Activated T-cell treated with anti-CD3 and anti-CD28 coated beads, Interleukin-2, amount 50 U/mL, for 1 hour (primary cell): ENCODE measurements at places on chromosomes 1 and 21.

GRCh38 chr1:108007531-108007930 lies 42.6 kb upstream of the VAV3 start:
- DNase-seq: no peak

DNA sequence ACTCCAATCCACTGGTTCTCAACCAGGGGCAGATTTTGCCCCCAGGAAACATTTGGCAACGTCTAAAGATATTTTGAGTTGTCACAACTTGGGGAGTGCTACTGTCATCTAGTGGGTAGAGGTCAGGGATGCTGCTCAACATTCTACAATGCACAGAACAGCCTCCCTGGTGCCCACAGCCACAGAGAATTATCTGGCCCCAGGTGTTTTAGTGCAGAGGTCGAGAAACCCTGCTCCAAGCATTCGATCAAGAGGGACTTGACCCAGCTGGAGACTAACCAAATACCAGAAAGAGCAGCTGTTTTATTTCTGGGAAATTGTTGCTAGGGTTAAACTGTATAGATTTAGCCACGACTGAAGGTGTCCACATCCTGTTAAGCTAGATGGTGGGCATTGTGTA lies 19.2 kb downstream of the CD247 start:
- DNase-seq: no peak

DNA sequence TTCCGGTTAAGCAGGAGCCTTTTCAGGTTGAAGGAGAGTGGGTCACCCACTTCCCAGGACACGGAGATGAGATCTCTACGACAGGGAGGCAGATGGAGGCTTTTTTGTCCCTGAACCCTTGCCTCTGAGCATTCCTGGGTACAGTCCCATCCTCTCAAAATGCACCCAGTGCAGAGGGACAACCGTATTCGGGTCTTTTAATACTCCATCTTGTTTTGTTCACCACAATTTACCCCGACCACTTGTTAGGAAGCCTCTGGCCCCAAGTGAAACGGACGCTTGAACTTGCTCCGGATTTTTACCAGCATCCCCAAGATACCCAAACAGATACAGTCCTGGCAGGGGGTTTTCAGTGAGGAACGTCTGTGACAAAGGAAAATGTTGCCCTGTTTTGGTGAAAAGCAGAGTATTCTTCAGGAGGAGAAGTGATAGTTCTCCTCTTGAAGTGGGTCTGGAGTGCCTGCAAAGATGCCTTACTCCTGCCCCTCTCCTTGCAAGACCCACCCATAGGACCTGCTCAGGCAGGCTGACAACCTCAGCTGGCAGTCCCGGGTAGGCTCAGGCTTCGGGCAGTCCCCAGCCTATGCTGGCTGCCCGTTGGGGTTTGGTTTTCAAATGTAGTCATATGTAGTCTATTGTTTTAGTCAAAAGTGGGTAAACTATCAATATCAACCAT lies 669 bp upstream of the ARL8A start:
- DNase-seq: peak; percentile 35

DNA sequence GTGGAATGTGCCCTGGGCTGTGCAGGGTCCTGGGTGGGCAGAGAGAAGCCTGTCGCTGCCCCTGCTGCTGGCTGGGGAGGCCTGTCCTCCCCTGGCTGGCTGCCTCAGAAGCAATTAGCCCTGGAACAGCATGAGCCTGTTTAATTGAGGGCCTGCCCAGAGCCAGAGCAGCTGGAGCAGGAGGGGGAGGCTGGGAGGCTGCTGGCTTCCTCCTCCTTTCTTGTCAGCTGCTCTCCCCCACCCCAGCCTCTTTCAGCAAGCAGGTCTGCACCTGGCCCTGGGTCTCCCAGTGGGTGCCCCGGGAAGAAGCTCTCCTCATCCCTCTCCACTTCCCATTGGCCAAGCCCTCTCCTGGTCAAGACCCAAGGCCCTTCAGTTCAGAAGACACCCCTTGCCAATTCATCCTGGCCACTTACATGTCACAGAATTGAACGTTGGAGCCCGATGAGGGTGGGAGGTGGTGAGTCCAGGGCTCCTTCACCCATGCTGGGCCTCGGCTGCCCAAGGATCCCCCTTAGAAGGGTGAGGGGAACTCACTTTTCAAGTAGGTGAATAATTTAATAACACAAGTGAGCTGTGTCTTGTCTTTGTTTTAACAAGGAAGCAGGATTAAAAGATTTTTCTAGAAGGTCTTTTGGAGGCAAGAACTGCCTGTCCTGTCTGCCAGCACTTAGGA lies 13.2 kb downstream of the AMPD2 start:
- DNase-seq: no peak

GRCh38 chr1:200640963-200641401 lies 20.4 kb upstream of the KIF14 start:
- no peak for DNase-seq

- DNase-seq: no peak
Observed at GRCh38 chr1:177646757-177647730, 322.8 kb downstream of the SEC16B start.

DNA sequence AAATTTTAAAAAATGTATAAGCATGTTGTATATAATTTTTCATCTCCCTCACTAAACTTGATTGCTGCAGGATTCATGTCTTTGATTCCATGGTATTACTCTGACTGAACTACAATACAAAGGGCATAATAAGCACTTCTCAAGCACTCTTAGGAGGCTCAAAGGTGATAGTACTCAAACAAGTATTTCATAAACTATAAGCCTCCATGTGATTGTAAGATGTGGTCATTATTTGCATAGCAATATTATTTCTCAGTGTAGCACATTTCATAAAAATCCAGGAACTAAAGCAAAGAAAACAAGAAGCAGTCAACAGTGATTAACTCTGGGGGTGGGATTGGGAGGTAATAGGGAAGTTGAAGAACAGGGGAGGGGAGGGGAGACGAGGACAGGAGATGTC lies 106.2 kb upstream of the DPT start:
- no peak for DNase-seq

DNA sequence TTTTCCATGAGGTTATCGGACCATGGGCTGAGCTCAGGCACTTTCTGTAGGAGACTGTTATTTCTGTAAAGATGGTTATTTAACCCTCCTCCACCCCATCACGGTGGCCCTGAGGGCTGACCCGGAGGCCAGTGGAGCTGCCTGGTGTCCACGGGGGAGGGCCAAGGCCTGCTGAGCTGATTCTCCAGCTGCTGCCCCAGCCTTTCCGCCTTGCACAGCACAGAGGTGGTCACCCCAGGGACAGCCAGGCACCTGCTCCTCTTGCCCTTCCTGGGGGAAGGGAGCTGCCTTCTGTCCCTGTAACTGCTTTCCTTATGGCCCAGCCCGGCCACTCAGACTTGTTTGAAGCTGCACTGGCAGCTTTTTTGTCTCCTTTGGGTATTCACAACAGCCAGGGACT lies 2.6 kb upstream of the CCDC28B start:
- DNase-seq: no peak

GRCh38 chr1:1140673-1141072 lies 24.8 kb upstream of the C1orf159 start:
- DNase-seq: no peak

DNA sequence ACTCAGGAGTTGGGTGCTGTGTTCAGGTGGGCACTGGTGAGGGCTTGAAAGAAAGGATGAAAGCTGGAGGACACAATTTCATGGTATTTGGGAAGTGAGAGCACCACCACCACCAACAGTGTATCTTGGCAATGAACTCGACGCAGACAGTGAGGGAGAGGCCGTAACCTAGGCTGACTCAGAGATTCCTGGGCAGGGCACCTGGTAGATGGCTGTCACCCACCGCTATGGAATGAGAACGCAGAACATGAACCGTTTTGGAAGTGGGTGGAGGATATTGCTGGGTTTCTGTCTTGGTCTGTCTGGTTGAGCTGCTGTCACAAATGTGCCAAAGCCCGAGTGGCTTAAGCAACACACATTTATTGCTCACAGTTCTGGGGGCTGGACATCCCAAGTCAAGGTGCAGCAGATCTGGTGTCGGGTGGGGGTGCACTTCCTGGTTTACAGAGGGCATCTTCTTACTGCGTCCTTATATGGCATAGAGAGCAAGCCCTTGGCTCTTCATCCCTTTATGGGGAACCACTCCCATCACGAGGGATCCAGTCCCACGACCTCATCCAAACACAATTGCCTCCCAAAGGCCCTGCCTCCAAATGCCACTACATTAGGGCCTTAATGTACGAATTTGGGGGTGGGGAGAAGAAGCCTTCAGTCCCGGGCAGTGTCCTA lies 246.3 kb downstream of the SIPA1L2 start:
- no peak for DNase-seq

GRCh38 chr1:231163830-231164427 lies 2.1 kb downstream of the TRIM67 start:
- no peak for DNase-seq

GRCh38 chr1:4797429-4797828 lies 143.0 kb downstream of the AJAP1 start:
- no peak for DNase-seq

DNA sequence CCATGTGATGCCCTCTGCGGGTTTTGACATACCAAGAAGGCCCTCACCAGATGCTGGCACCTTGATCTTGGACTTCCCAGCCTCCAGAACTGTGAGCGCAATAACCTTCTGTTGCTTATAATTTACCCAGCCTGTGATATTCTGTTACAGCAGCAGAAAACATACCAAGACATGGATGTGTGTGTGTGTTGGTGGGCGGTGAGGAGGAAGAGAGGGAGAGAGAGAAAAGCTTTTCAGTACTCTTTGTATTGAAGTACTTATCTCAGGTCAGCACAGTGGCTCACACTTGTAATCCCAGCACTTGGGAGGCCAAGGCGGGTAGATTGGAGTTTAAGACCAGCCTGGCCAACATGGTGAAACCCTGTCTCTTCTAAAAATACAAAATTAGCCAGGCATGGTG lies 23.1 kb downstream of the TRAPPC10 start:
- no peak for DNase-seq

GRCh38 chr1:167678422-167678821 lies 43.4 kb upstream of the MPZL1 start:
- DNase-seq: no peak

DNA sequence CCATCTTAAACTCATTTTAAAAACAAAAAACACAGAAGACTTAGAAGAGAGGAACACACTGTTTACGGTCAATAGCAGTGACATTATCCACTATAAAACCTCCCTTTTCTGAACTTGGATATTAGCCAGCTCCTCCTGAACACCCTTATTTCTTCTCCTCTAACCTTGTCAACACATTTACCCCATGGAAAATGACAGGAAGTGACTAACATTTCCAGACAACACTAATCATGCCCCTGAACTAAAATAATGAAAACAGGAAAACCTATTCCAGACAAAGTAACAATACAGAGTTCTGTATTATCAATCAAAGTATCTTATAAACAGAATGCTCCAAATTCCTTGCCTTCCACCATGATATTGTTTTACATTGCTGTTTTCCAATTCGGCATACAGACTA lies 45.3 kb downstream of the PALMD start:
- no peak for DNase-seq

- DNase-seq: no peak
Observed at GRCh38 chr1:232432313-232432712, 197.6 kb downstream of the SIPA1L2 start.

DNA sequence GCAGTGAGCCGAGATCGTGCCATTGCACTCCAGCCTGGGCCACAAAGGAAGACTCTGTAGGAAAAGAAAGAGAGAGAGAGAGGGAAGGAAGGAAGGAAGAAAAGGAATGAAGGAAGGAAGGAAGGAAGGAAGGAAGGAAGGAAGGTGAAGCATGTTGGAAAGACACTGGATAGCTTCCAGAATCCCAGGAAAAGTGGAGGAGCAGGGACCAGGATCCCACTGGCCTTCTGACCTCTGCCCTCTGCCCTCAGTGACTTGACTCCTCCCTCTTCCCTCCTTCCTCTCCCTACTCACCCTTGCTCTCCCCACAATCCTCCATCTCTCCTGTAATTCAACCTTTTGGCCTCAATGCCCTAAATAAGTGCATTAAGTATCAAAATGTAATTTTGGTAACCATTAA lies 4.1 kb upstream of the UTS2 start:
- no peak for DNase-seq

GRCh38 chr1:18812453-18812939 lies 47.0 kb downstream of the TAS1R2 start:
- DNase-seq: no peak

DNA sequence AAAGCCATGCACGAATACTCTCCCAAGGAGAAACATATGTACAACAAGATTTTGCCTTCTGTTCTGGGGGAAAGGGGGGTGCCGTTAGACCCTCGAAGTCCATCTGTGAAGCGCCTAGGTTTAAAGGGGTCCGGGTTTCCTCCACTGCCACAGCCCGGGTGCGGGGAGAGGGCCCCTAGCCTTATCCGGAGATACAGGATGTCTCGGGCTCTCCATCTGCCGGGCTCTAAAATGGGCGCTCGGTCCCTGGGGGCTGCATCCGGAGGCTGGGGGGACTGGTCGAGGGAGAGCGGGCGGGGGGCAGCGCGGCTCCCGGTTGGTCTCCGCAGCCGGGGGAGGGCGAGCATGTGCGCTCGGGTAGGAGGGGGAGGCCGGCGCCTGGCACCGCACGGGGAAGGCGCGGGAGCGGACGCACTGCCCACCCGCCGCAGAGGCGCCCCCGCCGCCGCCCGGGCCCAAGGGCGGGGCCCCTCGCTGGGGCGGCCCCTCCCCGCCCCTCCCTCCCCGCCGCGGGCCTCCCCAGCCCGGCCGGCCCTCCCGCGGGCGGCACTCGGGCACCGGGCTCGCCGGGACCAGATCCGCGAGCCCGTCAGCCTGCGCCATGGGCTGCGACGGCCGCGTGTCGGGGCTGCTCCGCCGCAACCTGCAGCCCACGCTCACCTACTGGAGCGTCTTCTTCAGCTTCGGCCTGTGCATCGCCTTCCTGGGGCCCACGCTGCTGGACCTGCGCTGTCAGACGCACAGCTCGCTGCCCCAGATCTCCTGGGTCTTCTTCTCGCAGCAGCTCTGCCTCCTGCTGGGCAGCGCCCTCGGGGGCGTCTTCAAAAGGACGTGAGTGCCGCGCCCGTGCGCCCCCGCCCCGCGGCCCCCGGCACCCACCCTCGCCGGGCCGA lies 63.1 kb downstream of the ELK4 start:
- peak; percentile 28 for DNase-seq

- no peak for DNase-seq
Observed at GRCh38 chr1:100234432-100234831, 15.2 kb downstream of the DBT start.

GRCh38 chr1:234408757-234409156 lies 35.5 kb downstream of the COA6 start:
- DNase-seq: peak; percentile 45

DNA sequence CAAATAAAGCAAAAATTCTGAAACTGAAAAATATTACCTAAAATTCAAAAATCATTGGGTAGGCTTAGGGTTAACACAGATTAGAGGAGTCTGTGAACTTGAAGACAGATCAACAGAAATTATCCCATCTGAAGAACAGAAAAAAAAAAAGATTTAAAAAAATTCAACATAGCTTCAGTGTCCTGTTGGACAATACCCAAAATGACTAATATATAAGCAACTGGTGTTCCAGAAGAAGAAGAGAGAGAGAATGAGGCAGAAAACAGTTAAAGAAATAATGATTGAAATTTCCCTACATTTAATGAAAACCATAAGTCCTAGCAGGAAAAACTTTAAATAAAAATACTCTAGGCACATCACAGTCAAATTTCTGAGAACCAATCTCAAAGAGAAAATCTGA lies 31.5 kb downstream of the TMCO1 start:
- DNase-seq: no peak

GRCh38 chr1:87061742-87062156 lies 147.3 kb downstream of the HS2ST1 start:
- DNase-seq: no peak

GRCh38 chr1:25716320-25716719 lies 83.7 kb upstream of the SELENON start:
- no peak for DNase-seq

- no peak for DNase-seq
Observed at GRCh38 chr1:163106364-163106987, 37.3 kb downstream of the RGS4 start.

- no peak for DNase-seq
Observed at GRCh38 chr21:30760776-30761175, 5.5 kb upstream of the KRTAP21-1 start.

- no peak for DNase-seq
Observed at GRCh38 chr1:164842870-164843269, 283.9 kb downstream of the PBX1 start.
